ENCODE measurements at places on chromosomes 5 and 9.
A peak's percentile ranks its signal among the peaks of the same experiment; 100 is the strongest.

DNA sequence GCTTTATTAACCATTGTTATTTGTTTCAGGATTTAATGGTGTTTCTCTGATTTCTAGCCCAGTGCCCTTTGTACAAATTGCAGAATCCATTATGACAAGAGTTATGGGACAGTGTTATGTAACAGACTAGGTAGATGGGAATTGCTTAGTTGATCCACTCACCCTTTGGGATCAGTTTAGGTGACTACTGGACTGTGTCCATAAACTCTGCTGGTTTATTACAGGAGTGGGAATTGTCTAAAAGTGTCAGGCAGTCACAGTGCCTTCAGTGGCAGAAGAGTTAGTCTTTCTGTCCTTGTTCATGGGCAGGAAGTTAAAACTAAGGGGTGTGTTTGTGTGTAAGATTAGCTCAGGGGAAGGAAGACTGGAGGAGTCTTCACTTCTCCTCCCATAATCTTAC lies 29.3 kb downstream of the RCL1 start:
- no peak for DNase-seq

GRCh38 chr5:82396871-82397514 lies 118.8 kb upstream of the RPS23 start:
- peak; percentile 99 for DNase-seq

- DNase-seq = no peak
Measured at GRCh38 chr9:115300874-115301273, 182.9 kb upstream of the TNC start.

DNA sequence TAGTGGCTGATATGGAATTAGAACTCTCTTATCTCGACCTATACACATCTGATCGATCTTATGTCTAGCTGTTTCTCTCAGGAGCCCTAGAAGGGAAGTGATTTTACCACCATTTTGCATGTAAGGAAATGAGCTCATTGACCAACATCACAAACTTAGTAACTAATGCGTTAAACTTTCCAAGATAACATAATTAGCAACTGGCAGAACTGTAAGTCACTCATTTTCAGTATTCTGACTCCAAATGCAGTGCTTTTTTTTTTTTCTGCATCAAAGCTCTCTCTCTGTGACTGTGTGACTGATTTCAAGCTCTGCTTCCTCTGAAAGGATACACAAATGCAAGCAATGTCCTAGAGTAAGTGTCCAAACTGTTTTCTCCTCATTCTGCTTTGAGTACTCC lies 68.1 kb upstream of the FBXL7 start:
- DNase-seq = no peak

All from mammary epithelial cell (primary cell).